ENCODE measurements at places on chromosomes 16 and 17.

GRCh38 chr16:67000384-67001351 lies 12.3 kb downstream of the CES4A start:
- DNase-seq, result peak; percentile 75

- no peak for DNase-seq
Observed at GRCh38 chr16:46621934-46622676, 926 bp upstream of the SHCBP1 start.

GRCh38 chr17:42640121-42640520 lies 19.0 kb upstream of the TUBG2 start:
- no peak for DNase-seq

- no peak for DNase-seq
Observed at GRCh38 chr17:59652119-59652518, 32.4 kb downstream of the CLTC start.

DNA sequence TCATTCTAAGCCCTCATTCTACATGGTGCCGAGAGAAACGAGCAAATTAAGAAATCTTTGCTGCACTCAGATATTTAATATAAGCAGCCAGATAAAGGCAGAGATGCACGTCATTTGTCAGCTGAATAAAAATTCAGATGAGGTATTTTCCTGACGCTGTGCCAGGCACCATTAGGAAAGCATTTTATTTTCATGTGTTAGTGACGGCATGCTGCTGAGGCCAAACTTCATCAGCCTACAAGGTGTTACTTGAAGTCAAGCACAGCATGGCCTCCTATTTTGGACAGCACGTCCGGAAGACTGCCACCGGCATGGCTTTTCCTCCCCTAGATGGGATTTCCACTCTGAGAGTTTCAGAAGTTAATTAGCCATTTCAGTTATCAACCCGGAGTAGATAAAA lies 70.3 kb downstream of the IRX3 start:
- no peak for DNase-seq

- DNase-seq, result no peak
Observed at GRCh38 chr16:81469710-81470535, 25.3 kb downstream of the CMIP start.

GRCh38 chr16:30122604-30123160 lies 338 bp downstream of the MAPK3 start:
- peak; percentile 12 for DNase-seq

DNA sequence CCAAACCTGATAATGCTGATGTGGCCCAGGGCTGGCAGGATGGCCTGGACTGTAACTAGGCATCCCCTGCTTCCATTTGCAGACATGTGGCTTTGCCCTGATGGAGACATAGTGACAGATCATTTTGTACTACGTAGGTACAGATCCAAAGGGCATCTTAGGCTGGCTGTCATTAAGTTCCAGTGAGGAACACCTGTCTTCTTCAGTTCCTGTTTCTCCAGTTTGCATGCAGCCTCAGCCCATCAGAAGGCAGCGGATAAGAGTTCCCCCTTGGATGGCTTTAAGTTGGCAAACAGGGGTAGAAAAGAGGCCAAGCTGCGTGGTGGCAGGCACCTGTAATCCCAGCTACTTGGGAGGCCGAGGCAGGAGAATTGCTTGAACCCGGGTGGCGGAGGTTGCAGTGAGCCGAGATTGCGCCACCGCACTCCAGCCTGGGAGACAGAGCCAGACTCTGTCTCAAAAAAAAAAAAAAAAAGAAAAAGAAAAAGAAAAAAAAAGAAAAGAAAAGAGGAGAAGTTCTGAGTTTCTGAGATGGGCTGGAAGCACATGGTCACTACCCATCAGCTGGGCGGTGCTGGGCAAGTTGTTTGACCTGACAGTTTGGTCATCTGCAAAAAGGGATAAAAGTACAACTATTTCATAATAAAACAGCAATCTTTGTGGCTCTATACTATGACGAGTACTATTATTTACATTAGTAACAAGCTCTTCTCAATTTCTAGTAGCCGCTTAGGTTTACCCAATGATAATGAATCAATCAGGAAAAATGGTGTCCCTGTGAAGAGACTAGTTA lies 42.7 kb downstream of the CPPED1 start:
- DNase-seq, result no peak

DNA sequence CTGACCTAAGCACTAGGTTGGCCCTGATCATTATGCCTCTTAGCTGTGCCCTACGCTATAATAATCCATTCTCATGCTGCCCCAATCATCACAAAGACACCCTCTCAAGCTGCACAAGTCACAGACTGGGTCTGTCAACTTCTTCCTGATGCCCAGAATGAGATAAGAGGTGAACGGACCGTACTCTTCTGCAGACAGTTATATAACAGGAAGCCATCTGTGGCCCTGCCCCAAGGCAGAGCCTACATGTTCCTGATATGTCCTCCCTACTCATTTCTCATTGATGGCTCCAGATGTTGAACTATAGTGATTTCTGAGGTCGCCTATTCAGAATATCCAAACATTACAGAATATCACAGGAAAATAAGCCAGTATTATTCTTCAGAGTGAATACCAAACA lies 471.6 kb upstream of the ERCC4 start:
- no peak for DNase-seq

- DNase-seq, result peak; percentile 15
Observed at GRCh38 chr17:11736613-11737312, 138.5 kb downstream of the DNAH9 start.

- DNase-seq, result no peak
Observed at GRCh38 chr16:84065536-84066132, 23.0 kb upstream of the SLC38A8 start.

- peak; percentile 50 for DNase-seq
Observed at GRCh38 chr17:58269557-58270291, 11.0 kb downstream of the MPO start.

DNA sequence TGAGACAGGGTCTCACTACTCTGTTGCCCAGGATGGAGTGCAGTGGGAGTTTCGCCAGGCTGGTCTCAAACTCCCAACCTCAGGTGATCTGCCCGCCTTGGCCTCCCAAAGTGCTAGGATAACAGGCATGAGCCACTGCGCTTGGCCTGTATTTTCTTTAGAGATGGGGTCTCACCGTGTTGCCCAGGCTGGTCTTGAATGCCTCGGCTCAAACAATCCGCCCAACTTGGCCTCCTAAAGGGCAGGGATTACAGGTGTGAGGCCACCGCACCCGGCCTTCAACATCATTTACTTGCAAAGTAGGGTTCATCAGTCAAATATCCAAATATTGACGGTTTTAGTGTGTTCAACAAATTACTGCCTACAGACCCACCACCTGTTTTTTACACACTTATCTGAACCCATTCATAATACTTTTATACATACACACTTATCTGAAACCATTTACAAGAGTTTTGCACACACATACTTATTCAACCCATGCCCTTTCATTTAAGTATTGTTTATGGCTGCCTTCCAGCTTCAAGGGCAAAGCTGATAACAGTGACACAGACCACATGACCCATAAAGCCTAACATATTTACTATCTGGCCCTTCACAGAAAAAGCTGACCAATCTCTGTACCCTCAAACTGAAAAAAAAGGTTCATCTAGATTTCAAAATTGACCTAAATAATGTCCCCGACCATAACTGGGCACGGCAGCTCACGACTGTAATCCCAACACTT lies 11.9 kb downstream of the TMEM170A start:
- DNase-seq, result no peak

GRCh38 chr16:11171757-11172299 lies 84.2 kb downstream of the SOCS1 start:
- DNase-seq, result no peak

DNA sequence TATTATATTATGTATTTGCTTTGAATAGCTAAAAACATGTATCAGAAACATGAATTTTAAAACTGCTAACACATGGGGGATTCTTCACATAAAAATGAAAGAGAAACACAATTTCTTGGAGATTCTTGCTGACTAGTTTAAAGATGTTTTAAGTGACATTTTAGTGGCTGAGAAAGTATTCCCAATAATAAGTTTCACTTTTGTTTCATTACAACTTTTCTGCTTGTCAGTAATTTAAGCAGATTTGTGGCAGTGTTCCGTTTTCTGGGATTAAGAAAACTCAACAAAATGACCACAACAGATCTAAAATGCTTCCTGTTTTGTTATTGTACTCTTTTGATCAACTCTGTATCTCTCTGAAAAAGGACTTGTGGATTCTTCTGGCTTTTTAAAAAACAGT lies 75.9 kb downstream of the NLK start:
- DNase-seq, result no peak

GRCh38 chr17:76566613-76566943 lies 19.1 kb downstream of the ST6GALNAC2 start:
- no peak for DNase-seq
